ENCODE measurements at places on chromosomes 7 and 10.

GRCh38 chr10:72597897-72598296, 28.0 kb downstream of the MICU1 start:
- DNase-seq, result no peak

DNA sequence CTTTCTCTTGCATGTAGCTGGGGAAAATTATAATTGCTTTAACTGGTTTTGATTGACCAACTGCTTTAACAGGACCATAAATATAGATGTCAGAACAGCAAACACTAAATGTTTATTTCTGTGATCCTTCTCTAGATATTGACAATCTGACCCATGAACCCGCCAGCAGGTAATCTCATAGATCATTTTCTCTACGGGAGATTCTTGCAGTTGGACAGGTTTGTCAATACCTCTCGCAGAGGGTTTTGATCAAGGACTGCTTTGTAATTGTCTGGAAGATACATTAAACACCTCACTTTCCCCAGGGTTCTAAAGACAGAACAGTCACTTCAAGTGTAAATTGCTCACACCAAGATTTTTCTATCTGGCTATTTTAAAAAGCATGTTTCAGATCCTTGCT, 235.8 kb upstream of the RHOBTB1 start:
- no peak for DNase-seq

DNA sequence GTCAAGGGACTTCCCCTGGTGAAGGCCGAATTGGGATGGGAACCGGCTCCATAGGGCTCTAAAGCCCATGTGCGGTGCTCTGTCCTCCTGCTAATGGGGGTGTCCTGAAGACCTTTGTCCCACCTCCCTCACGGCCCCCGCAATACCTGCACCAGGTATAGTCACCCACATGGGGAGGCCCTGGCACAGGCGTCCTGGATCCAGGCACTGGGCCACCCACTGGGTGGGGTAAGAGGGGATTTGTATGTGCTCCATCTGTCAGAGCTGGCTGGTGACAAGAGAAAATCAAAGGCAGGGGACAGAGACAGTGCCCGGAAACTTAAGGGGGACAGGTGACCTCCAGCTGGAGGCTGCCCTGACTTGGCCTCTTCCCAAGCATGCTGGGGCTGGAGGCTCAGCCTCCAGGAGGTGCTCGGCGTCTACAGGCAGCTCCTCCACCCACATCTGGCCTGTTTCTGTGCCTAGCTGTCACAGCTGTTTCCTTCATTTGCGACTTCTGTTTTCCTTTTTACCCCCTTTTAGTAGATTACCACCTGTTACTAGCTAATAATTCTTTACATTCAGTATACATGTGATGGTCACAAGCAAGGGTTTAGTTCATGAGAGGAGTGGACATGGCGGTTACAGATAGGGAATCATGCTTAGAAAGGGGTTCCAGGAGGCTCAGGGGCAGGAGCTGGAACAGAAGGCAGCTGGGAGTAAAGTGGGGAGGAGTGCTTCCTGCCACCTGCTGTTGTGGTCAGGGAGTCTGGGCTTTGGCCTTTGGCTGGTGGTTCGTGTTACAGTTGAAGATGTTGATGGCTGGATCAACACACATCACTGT, 2.3 kb upstream of the CUZD1 start:
- no peak for DNase-seq

GRCh38 chr7:42227936-42228591, 8.9 kb downstream of the GLI3 start:
- no peak for DNase-seq

DNA sequence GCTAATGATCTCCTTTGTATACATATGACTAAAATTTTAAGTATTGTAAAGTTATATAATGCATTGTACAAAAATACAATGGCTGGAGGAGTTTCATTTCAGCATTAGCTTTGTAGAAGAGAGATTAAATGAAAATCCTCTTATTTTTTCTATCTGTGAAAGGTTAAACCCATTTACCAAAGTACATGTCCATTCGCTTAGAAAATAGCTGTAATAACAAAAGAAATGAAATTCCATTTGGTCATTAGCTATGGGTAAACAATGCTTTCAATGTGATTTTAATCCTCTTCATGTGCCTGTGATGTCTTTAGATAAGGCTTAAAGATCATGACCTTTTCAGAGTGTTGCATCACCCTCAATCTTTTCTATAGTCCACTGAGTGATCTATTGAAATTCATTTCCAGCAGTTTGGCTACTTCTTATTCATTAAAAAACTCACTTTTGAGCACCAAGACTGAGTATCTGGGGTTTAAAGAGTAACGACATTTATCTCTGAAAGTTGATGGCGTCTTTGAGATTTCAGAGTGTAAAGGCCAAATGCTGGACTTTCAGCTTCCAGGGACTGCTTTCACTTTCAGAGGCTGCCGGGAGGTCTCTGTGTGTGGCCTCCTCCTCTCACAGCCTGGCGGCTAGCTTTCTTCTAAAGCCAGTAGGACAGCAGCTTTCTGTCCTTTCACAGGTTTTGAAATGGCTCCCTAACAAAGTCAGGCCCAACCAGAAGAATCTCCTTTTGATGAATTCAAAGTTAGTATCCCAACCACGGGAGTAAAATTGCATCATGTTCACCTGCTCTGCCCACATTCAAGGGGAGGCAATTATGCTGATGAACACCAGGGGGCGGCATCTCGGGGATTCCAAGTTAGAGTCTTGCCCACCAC, 701.4 kb upstream of the COBL start:
- no peak for DNase-seq

- no peak for DNase-seq
Measured at GRCh38 chr10:132390921-132391675, 5.9 kb upstream of the PWWP2B start.

- DNase-seq, result no peak
Measured at GRCh38 chr10:97796651-97797050, 24.9 kb upstream of the SFRP5 start.

GRCh38 chr10:68981074-68981473, 7.5 kb upstream of the KIFBP start:
- DNase-seq, result no peak

- no peak for DNase-seq
Measured at GRCh38 chr10:4183761-4184261, 398.8 kb upstream of the KLF6 start.

DNA sequence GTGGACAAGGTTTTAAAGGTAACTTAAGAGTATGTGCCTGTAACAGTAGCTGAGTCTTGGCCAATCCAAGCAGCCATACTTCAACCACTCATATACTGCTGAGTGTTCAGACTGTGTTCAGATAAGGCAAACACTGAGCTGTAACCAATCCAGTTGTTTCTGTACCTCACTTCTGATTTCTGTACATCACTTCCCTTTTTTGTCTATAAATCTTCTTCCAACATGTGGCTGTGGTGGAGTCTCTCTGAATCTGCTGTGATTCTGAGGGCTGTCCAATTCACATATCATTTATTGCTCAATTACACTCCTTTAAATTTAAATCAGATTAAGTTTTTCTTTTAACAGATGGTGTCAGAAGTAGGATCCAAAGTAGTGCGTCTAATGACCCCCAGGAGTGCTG, 149.5 kb upstream of the PHF14 start:
- no peak for DNase-seq

- no peak for DNase-seq
Measured at GRCh38 chr7:27765841-27766240, 25.9 kb downstream of the TAX1BP1 start.

GRCh38 chr7:150428671-150429451, 21.6 kb upstream of the GIMAP8 start:
- no peak for DNase-seq

GRCh38 chr10:75720157-75720556, 288.7 kb downstream of the LRMDA start:
- no peak for DNase-seq

DNA sequence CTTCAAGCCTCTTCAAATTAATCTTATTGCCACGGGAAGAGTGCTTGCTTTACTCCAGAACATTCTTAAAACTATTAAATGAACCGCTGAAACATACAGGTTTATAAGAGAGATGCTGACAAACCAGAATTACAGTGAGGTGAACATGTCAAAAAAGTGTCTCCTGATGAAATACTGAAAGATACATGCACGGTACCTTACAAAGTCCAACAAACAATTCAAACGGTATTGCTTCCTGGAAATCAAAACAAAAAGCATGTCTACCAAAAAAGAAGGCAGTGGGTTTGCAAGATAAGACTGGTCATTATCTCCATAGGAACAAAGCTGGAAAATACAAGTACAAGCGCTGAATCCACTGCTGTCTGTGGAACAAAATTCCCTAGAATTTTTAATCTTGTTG, 174.5 kb downstream of the DOCK4 start:
- no peak for DNase-seq

- no peak for DNase-seq
Measured at GRCh38 chr10:77249901-77250459, 387.6 kb downstream of the KCNMA1 start.

DNA sequence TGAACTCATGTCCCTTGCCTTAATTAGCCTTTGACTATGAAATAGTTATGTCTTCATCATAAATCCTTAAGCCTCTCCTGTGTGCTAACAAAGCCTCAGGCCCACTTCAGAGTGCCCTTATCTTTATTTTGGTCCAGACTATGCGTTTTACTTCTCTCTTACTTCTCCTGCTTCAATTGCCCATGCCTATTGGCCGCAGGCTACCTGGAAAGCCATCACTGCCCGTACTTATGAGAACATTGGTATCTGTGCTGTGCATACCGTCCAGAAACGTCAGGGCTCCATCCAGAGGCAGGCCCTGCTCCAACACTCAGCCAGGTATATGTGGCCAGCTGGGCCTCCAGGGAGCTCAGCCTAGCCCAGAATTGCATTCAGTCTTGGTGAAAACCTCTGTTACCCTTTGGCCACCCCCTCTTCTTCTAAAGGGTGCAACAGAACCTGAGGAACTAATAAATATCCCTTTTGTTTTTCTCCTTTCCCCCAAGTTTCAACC, 212.4 kb upstream of the MTPN start:
- DNase-seq, result no peak

DNA sequence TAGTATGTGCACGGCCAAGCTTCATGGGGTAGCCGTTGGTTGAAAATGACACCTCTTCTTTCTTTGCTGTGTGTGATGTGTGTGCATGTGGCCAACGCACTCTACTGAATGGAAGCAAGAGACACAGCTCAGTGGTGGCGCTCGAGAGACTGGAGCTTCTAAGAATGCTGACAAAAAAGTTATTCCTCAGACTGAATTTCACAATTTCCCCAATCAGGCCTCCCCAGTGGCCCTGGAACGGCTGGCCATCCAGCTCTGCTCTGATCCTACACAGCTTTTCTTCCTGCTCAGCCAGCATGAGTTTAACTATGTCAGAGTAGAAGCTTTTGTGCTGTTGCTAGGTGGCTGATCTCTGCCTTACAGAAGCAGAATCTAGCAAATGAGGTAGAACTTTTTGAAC, 186.7 kb upstream of the PLXDC2 start:
- no peak for DNase-seq

DNA sequence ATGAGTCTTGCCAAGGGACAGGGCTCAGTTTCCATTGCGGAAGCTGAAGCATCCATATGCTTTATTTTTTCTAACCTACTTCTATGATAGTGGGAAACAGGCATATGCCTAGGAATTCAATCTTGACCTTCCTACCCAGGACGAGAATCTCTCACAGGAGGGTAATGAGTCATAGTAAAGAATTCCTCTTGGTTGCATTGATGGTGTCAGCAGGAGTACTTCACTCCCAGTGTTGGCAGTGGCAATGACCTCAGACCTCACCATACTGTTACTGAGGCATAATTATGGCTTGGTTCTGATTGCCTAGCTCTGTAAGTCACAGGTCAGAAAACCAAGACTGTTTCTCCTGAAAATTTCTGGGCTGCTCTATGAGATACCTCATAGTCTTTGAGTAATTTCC, 552.9 kb downstream of the ARL4A start:
- no peak for DNase-seq

- no peak for DNase-seq
Measured at GRCh38 chr7:65798111-65799075, 74.5 kb upstream of the VKORC1L1 start.

DNA sequence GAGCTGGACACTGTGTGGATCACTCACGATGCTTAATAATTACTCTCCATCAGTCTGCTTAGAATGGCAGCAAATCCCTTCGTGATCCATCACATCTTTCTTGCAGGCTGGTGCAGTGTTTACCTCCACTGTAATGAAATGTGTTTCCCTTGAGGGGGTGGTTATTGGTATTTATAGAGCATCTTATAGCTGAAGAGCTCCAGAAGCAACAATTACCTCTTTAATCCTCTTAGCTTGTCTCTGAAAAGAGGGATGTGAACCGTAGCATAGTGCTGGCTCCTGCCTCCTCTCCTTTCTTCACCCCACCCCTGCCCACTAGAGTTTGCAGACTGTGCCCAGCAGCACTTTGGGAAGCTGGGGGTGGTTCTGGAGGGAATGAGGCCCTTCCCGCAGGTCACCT, 132.6 kb downstream of the CAMK1D start:
- no peak for DNase-seq

DNA sequence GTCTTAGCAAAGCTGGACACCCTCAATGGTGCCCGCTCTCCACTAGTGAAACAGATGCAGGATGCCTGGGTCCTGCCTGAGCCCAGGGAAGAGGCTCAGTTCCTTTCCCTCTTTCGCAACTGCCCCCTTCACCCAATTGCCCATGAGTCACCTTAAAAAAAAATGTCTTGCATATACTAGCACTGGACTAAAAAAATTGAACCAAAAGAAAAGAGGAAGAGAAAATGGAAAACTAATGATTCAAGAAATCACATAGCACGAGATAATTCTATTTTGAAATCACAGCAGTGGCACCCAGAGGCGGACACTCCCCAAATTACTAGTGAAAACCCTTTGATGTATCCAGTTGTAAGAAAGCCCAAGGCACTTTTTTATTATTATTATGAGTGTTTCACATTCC, 972.5 kb downstream of the LRMDA start:
- no peak for DNase-seq

DNA sequence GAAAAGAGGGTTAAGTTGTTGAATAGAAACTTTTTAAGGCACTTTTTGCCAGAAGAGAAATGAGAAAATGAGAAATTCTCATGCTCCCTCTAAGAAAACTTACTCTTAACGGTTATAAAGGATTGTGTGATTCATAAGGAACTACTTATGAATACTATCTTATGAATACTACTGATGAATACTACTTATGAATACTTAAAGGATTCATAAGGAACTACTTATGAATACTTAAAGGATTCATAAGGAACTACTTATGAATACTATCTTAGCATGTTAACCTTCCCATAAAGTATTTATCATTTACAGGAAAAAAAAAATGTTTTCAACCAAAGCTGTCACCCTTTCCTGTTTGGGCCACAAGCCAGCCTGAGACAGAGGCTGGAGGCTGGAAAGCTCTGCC, 53.1 kb upstream of the UCN3 start:
- no peak for DNase-seq

- no peak for DNase-seq
Measured at GRCh38 chr7:139692723-139693122, 85.1 kb downstream of the HIPK2 start.

DNA sequence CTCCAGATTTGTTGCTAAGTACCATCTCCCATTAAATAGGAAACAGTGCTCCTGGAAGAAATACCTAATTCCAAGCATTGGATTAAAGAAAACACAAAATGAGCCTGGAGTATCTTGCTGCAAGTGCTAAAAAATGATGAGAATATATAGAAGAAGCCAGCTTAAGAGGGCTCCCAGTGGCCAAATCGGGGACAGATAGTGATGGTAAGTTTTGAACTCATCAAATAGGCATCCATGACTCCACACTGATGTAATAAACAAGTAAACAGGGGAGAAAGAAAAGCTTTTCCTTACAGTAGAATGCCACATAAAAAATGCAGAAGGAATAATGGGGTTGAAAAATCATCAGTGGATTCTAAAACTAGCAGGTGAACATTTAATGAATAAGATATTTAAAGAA, 72.4 kb downstream of the CTTNBP2 start:
- DNase-seq, result no peak

GRCh38 chr7:29398011-29398410, 165.6 kb upstream of the PRR15 start:
- DNase-seq, result no peak
